Substantia nigra (tissue), 51 donors: ENCODE measurements at places on chromosomes 3 and 15.

GRCh38 chr3:23797491-23797890, 8.3 kb upstream of the UBE2E1 start:
- DNase-seq: no peak

- no peak for DNase-seq
Observed at GRCh38 chr15:40756938-40757337, 1.9 kb upstream of the RMDN3 start.

DNA sequence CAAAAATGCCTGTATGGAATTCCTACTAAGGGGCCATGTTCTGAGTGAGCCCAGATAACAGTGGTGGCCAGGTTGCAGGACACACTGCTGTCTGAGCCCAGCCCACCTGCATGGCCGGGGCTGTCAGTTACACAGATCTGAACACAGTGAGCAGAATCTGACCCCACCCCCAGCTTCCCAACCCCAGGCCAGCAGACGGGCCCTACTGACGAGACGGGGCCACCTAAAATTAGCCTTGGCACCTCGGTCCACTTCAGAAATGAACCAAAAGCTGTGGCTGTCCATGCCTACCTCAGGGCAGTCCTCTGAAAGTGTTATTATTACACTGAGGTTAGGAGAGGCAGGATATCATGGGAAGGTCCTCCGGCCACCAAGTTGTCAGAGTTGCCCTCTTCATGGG, 51.8 kb downstream of the LMCD1 start:
- DNase-seq: no peak

DNA sequence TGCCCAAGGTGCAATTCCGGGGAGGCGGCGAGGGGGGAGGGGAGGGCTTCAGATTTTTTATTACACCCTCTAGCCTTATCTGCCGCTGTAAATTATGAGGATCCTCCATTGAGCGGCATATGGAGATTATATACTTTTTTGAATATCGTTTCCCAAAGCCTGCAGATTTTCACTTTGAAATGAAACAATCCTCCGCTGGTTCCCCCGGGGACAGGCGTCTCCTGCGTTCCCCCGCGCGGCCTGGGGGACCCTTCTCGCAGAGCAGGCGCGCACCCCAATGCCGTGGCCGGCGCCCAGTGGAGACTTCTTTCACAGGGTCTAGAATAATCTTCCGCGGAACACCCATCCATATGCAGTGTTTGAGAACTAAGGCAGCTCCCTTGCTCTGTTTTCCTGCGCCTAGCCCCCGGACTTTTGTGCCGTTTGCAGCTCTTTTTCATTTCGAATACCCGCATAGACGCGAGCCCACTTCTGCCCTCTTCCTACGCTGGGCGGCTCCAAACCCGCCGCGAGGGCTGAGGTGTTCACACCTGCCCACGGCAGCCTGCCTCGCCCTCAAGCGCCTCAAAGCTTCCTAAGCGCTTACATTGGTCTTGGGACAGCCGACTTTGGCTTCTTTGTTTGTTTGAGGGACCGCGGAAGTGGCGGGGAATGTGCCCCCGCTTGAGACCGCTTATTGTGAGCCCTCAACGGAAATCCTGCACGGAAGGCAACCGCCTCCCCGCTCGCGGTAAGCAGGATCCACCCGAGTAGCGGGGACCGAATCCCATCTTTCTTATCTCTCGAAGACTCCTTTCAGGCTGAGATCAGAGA, 7.5 kb downstream of the SOX14 start:
- DNase-seq: no peak

DNA sequence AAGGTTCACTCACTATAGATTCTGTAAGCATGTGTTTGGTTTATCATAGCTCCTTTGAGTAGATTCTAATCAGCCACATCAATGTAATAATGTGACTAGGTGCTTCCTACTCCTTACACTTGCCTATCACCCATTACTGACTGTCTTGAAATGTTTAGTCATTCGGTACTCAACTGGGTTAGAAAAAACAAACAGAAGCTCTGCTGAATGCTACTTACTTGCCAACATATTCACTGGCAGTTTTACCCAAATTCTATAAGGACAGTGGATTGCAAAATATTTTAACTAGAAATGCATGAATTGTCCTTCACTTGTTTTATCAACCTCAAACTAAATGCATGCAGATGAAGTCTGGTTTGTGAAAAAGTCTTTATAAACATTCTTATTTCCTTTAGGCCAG, 352.1 kb upstream of the ALCAM start:
- no peak for DNase-seq

GRCh38 chr3:53357458-53357857, 10.1 kb upstream of the DCP1A start:
- no peak for DNase-seq

- no peak for DNase-seq
Observed at GRCh38 chr3:106824856-106825255, 552.4 kb upstream of the CCDC54 start.

- no peak for DNase-seq
Observed at GRCh38 chr3:80769683-80770082, 991.8 kb downstream of the GBE1 start.

DNA sequence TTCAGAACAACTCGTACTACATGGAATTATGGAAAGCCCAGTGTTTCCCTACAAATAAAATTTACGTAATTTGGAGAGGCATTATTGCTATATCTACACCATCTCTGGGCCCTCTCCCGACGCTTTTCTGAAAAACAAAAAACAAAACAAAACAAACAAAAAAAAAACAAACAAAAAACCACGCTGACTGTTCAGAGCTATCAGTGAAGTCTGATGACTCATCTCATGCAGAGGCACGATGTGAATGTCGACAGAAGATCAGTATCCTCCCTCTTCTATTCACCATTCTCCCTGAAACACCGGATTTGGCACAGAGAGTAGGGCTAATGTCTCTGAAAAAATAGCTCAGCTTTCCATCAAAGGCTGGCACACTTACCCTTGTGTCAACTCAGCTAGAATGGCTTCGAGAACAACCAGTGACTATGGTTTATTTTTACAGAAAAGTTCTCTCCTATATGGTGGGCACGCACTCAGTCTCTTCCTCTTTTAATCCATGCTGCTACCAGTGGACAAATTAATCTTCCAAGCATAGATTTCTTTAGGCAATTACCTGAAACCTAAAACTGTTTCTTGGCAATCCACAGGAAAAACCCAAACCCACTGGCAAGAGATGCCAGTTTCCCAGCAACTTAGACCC, 1.5 kb downstream of the CRBN start:
- DNase-seq: no peak

DNA sequence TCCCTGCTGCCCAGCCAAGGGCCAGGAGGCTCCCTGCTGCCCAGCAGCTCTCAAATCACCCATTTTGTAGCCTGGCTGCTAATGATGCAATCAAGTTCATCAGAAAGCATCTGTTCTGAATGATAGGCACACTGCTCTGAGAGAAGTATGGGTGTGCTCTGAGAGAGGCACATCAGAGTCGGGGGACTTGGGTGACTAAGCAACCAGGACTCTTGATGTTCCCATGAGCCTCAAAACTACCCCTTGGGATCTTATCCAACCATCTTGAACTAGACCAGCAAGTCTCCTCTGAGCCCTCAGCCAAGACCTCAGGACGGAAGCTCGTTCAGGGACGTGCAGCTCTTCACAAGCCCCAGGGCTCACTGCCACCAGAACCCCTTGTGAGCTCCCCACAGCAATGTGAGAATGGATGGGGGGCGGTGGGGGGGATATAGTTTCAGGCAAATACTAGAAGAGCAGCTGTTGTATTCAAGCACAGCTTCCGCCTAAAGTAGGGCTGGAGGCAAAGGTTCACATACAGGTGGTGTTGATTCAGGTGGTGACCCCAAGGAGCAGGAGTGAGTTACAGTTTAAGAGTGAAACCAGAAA, 52.2 kb upstream of the HES1 start:
- DNase-seq: no peak

- DNase-seq: no peak
Observed at GRCh38 chr3:114451051-114451451, 157.2 kb downstream of the TIGIT start.

- DNase-seq: no peak
Observed at GRCh38 chr15:74136540-74136813, 6.1 kb downstream of the ISLR2 start.

DNA sequence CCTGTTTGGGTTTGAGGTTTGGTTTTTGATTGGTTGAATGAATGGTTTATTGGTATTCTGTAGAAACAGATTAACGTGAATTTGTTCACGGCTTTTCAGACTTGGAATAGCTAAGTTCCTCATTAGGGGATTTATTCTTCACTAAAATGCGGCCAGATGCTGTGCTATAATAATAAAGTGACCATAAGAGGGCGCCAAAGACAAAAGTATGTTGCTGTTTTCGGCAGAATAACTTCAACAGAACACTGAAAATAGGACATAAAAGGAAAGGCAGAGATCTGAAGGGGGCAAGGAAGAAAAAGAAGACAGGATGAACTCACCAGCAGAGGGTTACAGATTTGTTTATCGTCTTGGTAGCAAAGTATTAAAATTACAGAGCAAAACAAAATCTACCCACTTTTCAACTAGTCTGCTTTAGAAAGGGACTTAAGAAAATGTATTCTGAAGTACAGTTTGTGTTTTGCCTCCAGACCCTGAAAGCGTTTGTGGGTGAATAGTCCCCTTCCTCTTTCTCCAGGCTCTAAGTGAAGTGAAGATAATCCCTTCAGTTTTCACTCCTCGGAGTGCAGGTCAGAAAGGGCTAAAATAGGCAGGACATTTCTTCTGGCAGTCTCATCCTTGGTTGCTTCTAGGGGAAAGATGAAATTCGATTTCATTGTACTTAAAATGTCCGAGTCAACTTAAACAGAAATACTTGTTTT, 147.6 kb downstream of the IL20RB start:
- DNase-seq: no peak

DNA sequence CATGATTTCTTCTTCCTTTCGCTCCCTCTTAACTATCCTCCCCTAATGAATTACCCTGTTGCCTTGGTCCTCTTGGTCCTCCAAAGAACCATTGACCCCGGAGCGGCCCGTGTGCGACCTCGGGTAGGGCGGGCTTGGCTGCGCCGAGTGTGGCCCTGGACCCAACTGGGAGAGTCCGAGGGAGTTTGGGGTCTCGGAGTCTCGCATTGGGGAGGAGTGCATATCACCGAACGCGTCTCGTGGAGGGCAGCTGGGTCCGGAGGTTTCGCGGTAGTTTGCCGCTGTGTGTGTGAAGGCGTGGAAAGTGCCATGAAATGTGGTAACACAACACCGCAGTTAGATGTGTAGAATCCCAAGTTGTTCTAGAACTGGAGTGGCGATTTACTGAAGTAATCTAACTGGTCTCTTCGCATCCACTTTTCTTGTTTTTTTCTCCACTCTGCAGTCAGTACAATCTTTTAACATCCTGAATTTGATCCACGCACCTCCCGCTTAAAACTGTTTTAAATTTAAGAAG, 363 bp downstream of the GTF2E1 start:
- DNase-seq: peak; percentile 54

- no peak for DNase-seq
Observed at GRCh38 chr3:72270072-72270681, 485.2 kb upstream of the PROK2 start.

DNA sequence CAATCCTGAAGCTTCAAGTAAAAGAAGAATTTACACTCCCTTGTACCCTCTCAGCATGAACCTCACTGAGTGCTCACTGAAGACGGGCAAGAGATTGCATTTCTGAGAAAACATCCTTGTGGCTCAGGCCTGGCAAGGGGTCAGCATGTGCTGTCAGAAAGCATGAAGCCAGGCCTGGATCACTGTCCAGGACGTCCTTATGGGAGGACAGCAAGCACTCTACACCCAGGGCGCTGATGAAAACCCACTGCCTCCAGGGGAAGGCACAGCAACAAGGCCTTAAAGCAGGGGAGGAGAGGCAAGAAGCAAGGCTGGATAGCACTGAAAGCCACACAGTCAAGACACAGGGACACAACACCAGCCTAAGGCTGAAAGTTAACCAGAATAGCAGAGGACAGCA, 315.4 kb downstream of the OCA2 start:
- no peak for DNase-seq

- DNase-seq: no peak
Observed at GRCh38 chr3:131645638-131646037, 142.9 kb upstream of the MRPL3 start.

DNA sequence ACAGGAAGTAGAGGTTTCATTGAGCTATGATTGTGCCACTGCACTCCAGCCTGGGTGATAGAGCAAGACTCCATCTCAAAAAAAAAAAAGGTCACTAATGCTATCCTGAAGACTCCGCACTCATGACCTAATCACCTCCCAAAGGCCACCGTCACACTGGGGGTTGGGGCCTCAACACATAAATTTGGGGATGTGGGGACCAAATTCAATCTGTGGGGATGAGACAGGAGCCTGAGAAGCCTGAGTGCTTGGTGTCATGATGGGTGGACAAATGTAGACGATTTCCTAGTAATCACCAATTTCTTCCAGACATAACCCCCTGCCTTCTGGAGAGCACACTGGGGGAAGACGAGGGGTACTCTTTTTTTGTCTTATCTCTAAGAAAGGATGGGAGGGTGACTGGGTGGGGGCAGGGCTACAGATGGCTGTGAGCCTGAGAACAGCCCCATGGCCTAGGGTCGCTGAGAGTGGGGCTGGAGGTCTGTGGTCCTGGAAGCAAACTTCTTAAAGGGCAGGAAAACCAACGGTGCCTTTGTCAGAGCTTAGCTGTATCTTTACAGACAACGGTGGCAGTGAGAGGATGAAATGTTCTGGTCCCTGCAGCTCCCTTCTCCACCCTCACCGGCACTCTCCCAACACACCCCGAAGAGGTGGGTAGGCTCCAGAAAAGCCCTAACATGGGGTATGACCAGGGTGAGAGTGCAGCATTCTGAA, 16.6 kb upstream of the KLF13 start:
- no peak for DNase-seq

DNA sequence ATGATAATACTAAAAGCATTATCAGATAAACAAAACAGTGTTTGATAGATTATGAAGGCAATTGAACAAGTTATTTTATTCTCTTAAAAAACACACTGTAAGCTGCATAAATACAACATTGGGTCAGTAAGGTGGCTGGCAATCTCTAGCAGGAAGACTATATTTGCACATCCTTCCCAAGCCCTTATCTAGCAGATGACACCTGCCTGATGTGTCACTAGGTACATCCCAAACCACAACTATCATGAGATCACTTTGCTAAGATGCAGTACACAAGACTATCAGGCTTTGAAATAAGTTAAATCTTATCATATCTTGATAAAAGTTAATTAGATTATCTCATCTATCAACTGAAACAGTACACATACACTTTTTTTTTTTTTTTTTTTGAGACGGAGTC, 417.4 kb downstream of the MECOM start:
- no peak for DNase-seq

GRCh38 chr15:46059921-46060594, 425.2 kb downstream of the SQOR start:
- no peak for DNase-seq

- no peak for DNase-seq
Observed at GRCh38 chr3:27479806-27480543, 4.2 kb downstream of the SLC4A7 start.

- DNase-seq: no peak
Observed at GRCh38 chr15:62578960-62579359, 413.9 kb upstream of the C2CD4B start.

- no peak for DNase-seq
Observed at GRCh38 chr3:55459838-55460237, 27.3 kb downstream of the WNT5A start.

- DNase-seq: no peak
Observed at GRCh38 chr3:100227511-100227921, 33.3 kb upstream of the TBC1D23 start.

GRCh38 chr3:197371591-197372046, 73.2 kb upstream of the DLG1 start:
- DNase-seq: no peak
